Activated T-helper 1 cell treated with anti-CD3 and anti-CD28 coated beads, Interleukin-12 subunit alpha, Interleukin-12 subunit beta, Interleukin-2, Interleukin-4 antibody, amounts not matched to agents 30 ng/mL and 10 ng/mL and 1 ng/mL, durations not matched to agents 14 hours and 24 hours and 36 hours (primary cell): ENCODE measurements at places on chromosomes 7 and 10.

GRCh38 chr10:20084451-20084850 is 268.2 kb downstream of the PLXDC2 start:
- no peak overlapping the region for H3K4me3 ChIP-seq
- H3K27ac ChIP-seq, result no peak overlapping the region
- H3K36me3 ChIP-seq, result no peaks in the 10 kb centered on the region
- no peak for DNase-seq
- H3K4me1 ChIP-seq, result no peaks in the 10 kb centered on the region

GRCh38 chr10:10421071-10421470 is 596.6 kb upstream of the CELF2 start:
- H3K4me3 ChIP-seq, result no peak overlapping the region
- DNase-seq, result no peak
- H3K4me1 ChIP-seq, result peaks cover 23% of the 10 kb centered on the region
- H3K27ac ChIP-seq, result no peak overlapping the region
- peaks cover 3% of the 10 kb centered on the region for H3K27me3 ChIP-seq

DNA sequence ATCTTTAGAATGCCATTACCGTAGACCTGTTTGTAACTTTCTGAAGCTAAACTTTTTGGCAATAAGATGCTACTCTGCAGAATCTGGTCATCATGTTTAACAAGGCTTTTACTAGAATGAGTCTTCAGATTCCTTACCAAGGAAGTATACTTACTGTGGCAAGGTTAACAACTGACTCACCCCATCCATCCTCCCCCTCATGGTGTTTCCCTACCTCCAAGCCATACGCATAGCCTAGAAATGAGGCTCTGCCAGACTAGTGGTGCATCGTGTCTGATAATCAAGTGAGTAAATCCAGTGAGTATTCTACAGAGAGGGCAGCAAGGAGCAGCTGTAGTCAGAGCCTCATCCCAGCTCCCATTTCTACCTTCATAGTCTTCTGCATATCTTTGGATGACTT is 223.6 kb downstream of the IPMK start:
- DNase-seq, result no peak
- no peaks in the 10 kb centered on the region for H3K27me3 ChIP-seq
- H3K4me3 ChIP-seq, result no peak overlapping the region
- no peaks in the 10 kb centered on the region for H3K4me1 ChIP-seq

GRCh38 chr7:72111086-72111485 is 301.1 kb downstream of the CALN1 start:
- no peaks in the 10 kb centered on the region for H3K4me1 ChIP-seq
- no peaks in the 10 kb centered on the region for H3K36me3 ChIP-seq
- no peaks in the 10 kb centered on the region for H3K27me3 ChIP-seq
- H3K4me3 ChIP-seq, result no peak overlapping the region

DNA sequence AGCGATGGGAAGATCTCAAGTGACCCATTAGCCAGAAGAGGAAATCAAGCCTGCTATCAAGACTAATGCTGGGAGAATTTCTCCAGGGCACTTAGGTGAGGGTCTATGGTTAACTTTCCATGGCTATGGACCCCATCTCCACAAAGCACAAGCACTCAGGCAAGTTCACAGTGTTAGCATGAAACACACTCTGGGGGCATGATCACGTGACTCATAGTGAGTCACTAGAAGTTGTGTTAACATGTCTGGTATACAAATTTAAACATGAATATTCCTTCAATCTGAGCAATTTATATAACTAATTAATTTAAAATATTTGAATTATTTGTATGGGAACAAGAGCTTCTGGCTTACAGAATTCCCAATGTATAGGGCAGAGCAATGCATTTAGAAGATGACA is 131.8 kb downstream of the FAM204A start:
- H3K4me3 ChIP-seq, result no peak overlapping the region
- H3K27ac ChIP-seq, result no peak overlapping the region
- no peak for DNase-seq
- no peaks in the 10 kb centered on the region for H3K36me3 ChIP-seq
- H3K4me1 ChIP-seq, result no peaks in the 10 kb centered on the region
- H3K27me3 ChIP-seq, result peaks cover 9% of the 10 kb centered on the region

- H3K36me3 ChIP-seq, result no peaks in the 10 kb centered on the region
- no peaks in the 10 kb centered on the region for H3K4me1 ChIP-seq
- H3K27me3 ChIP-seq, result no peaks in the 10 kb centered on the region
- no peak for DNase-seq
These were observed 37.3 kb upstream of the SEMA3D start for GRCh38 chr7:85224171-85224570.

DNA sequence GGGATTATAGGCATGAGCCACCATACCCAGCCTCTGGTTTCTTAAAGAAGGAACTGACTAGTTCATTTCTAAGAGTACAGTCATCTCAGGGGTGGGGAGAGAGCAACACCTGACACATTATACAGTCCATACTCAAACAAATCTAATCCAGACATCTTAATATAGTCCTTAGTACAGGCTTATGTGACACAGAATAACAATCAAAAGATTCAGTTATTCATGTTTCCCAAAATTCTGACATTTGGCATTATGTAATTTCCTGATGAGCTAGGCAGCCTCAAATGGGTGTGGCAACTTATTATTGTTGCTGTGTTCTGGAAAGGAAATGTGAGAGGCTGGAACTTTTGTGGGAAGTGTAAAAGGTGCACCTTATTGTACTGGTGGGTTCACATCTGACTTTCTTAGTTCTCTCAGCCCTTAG is 116.3 kb downstream of the WDFY4 start:
- peaks cover 5% of the 10 kb centered on the region for H3K36me3 ChIP-seq
- peaks cover 49% of the 10 kb centered on the region for H3K4me1 ChIP-seq
- peaks cover 2% of the 10 kb centered on the region for H3K27me3 ChIP-seq
- H3K4me3 ChIP-seq, result no peak overlapping the region
- no peak overlapping the region for H3K27ac ChIP-seq

GRCh38 chr10:104021246-104021645 is 54.3 kb downstream of the SLK start:
- H3K27ac ChIP-seq, result no peak overlapping the region
- no peaks in the 10 kb centered on the region for H3K4me1 ChIP-seq
- H3K27me3 ChIP-seq, result no peaks in the 10 kb centered on the region
- peaks cover 52% of the 10 kb centered on the region for H3K36me3 ChIP-seq
- H3K4me3 ChIP-seq, result no peak overlapping the region
- no peak for DNase-seq

DNA sequence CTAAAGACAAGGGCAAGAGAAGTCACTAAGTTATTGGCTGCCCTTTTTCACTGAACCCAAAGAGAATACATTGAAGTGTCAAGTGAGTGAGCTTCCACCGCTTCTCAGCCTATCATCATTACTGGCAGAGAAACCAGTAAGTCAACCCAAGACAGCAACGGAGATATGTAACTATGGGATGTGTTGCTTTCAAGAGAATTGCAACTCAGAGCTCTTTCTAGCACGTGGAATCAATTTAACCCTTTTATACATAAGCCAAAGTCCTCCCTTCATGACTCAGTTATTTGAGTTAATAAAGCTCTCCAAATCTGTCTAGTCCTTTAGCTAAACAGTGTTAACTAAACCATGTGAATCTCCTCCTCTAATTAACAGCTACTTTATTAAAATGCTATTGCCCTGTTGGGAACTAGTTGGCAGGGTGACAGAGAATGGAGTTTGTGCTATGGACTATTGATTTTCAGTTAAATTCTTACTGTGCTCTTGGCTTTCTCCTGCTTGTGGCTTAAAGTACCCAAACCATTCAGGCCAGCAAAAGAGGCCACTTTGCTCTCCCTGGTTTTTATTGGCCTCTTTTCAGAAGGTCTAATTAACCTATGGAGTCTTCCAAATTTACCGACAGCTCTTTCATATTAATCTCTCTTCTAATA is 287.7 kb downstream of the NRG3 start:
- H3K27ac ChIP-seq, result no peak overlapping the region
- H3K27me3 ChIP-seq, result no peaks in the 10 kb centered on the region
- no peak for DNase-seq

GRCh38 chr10:114893251-114893650 is 44.7 kb upstream of the TRUB1 start:
- H3K36me3 ChIP-seq, result no peaks in the 10 kb centered on the region
- DNase-seq, result no peak
- H3K4me1 ChIP-seq, result no peaks in the 10 kb centered on the region
- no peak overlapping the region for H3K4me3 ChIP-seq
- H3K27ac ChIP-seq, result no peak overlapping the region

DNA sequence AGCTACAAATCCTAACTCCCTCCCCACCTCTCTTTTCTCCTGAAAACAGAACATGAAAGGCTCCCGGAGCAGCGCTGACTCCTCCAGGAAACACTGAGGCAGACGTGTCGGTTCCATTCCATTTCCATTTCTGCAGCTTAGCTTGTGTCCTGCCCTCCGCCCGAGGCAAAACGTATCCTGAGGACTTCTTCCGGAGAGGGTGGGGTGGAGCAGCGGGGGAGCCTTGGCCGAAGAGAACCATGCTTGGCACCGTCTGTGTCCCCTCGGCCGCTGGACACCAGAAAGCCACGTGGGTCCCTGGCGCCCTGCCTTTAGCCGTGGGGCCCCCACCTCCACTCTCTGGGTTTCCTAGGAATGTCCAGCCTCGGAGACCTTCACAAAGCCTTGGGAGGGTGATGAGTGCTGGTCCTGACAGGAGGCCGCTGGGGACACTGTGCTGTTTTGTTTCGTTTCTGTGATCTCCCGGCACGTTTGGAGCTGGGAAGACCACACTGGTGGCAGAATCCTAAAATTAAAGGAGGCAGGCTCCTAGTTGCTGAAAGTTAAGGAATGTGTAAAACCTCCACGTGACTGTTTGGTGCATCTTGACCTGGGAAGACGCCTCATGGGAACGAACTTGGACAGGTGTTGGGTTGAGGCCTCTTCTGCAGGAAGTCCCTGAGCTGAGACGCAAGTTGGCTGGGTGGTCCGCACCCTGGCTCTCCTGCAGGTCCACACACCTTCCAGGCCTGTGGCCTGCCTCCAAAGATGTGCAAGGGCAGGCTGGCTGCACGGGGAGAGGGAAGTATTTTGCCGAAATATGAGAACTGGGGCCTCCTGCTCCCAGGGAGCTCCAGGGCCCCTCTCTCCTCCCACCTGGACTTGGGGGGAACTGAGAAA is 30.4 kb downstream of the PFKFB3 start:
- H3K27ac ChIP-seq, result no peak overlapping the region
- no peak for DNase-seq
- peaks cover 5% of the 10 kb centered on the region for H3K4me1 ChIP-seq
- H3K4me3 ChIP-seq, result no peak overlapping the region

- H3K4me1 ChIP-seq, result no peaks in the 10 kb centered on the region
- H3K36me3 ChIP-seq, result no peaks in the 10 kb centered on the region
- no peak for DNase-seq
- no peak overlapping the region for H3K27ac ChIP-seq
- H3K4me3 ChIP-seq, result no peak overlapping the region
These were observed 152.6 kb downstream of the PTPN20 start for GRCh38 chr10:47063858-47064257.

DNA sequence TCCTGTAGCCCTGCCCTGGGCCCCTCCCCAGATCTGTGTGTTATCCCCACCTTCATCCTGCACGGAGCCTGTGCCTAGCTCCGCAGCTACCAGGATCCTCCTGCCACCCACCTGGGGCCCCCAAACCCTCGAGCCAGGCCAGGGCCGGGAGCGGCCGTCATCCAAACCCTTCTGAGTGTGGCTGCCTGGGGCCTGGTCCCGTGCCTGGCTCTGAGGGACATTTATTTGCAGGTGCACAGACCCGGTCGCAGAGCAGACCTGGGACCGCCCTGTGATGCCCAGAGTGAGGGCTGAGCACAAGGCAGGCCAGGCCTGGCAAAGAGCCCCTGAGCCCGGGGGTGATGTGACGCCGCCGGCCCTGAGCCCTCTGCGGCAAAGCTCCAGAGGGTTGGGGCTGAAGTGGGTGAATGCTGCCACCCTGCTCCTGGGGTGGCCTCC is 27.4 kb upstream of the INPP5A start:
- H3K4me3 ChIP-seq, result no peak overlapping the region
- H3K27ac ChIP-seq, result no peak overlapping the region
- no peaks in the 10 kb centered on the region for H3K36me3 ChIP-seq
- H3K27me3 ChIP-seq, result peaks cover 5% of the 10 kb centered on the region
- H3K4me1 ChIP-seq, result no peaks in the 10 kb centered on the region

- H3K4me1 ChIP-seq, result no peaks in the 10 kb centered on the region
- no peak for DNase-seq
- H3K36me3 ChIP-seq, result no peaks in the 10 kb centered on the region
- no peaks in the 10 kb centered on the region for H3K27me3 ChIP-seq
- H3K4me3 ChIP-seq, result no peak overlapping the region
- no peak overlapping the region for H3K27ac ChIP-seq
These were observed 29.4 kb downstream of the PRKG1 start for GRCh38 chr10:51103554-51104217.

GRCh38 chr7:44216019-44216418 is 15.2 kb downstream of the YKT6 start:
- no peaks in the 10 kb centered on the region for H3K4me1 ChIP-seq
- H3K27me3 ChIP-seq, result no peaks in the 10 kb centered on the region
- H3K27ac ChIP-seq, result no peak overlapping the region
- no peak for DNase-seq

- no peak overlapping the region for H3K4me3 ChIP-seq
- DNase-seq, result no peak
- no peaks in the 10 kb centered on the region for H3K27me3 ChIP-seq
- H3K4me1 ChIP-seq, result no peaks in the 10 kb centered on the region
These were observed 153.6 kb downstream of the FGFR2 start for GRCh38 chr10:121444520-121445165.

DNA sequence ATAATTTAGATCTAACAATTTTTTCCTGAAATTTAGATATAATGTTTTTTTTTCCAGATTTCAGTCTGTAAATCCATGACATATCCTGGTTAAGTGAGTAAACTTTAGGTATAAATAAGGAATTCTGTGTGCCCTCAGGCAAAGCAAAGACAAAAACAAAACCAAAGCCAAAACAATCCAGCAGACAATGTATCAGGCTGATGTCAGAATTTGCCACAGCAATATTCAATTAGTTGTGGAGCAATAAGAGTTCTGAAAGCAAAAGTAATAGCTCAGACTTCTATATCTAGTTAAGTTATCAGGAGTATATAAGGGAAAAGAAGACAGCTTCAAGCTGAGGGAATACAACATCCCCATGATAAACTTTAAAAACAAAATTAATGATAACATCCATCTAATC is 82.0 kb downstream of the MKX start:
- H3K4me1 ChIP-seq, result no peaks in the 10 kb centered on the region
- H3K36me3 ChIP-seq, result no peaks in the 10 kb centered on the region
- no peak overlapping the region for H3K27ac ChIP-seq

- no peak for DNase-seq
- no peaks in the 10 kb centered on the region for H3K27me3 ChIP-seq
- H3K4me3 ChIP-seq, result peak overlapping the region; percentile 35
These were observed 57.2 kb upstream of the STRIP2 start for GRCh38 chr7:129376778-129377700.
